Bronchial smooth muscle cell (primary cell): ENCODE measurements at places on chromosomes 2 and 18. TPM values are rescaled to one million over a fixed set of nuclear protein-coding genes. Genes with fewer than 3 reads are reported as not detected.

The ASTL gene
- total RNA-seq, result not detected in 2 replicates

The C2orf78 gene
- not detected in 2 replicates for total RNA-seq

The ABCB11 gene
- total RNA-seq, result under 0.01 and 0.26 TPM in 2 replicates

The CYP27A1 gene
- total RNA-seq, result 26.2 and 36.0 TPM in 2 replicates

The TTR gene
- not detected in 2 replicates for total RNA-seq

The MYO1B gene
- 37.9 and 84.0 TPM in 2 replicates for total RNA-seq

The RETREG2 gene
- 69.0 and 78.2 TPM in 2 replicates for total RNA-seq

The SPDYA gene
- total RNA-seq, result 0.86 and 1.3 TPM in 2 replicates
